ENCODE measurements at places on chromosomes 3 and 15.
A peak's percentile ranks its signal among the peaks of the same experiment; 100 is the strongest.

- no peak for DNase-seq
Measured at GRCh38 chr3:121722411-121722810, 27.1 kb downstream of the GOLGB1 start.

DNA sequence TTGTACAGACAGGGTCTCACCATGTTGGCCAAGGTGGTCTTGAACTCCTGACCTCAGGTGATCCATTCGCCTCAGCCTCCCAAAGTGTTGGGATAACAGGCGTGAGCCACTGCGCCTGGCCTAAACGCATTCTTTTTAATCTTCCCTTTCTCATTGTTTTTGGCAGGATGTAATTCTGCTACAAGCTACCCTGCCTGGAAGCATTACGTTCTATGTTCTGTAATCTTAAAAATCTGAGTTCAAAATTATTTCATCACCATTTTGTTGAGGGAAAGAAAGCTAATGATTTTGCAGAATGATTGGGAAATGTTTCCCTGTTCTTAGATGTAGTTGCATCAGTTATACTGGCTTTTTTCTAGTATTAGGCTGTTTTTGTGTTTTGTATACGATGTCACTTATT lies 71.5 kb downstream of the RGMA start:
- DNase-seq: no peak

DNA sequence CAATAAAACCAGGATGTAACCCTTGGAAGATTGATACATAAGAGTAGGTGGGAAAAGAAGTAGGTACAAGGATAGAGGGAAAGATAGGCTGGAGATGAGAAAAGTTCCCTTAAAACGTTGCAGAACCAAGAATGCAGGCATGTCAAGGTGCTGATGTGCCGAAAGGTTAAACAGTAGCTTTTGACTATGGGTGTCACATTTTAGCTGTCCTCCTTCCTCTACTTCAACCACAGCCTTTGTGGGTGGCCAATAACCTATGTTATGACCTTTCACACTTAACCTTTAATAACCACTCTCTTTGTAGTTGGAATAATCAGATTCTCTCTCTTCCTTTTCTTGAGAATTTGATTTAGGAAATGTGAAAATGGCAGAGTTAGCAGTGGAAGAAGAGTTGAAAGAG lies 184.5 kb upstream of the GAP43 start:
- DNase-seq: no peak

DNA sequence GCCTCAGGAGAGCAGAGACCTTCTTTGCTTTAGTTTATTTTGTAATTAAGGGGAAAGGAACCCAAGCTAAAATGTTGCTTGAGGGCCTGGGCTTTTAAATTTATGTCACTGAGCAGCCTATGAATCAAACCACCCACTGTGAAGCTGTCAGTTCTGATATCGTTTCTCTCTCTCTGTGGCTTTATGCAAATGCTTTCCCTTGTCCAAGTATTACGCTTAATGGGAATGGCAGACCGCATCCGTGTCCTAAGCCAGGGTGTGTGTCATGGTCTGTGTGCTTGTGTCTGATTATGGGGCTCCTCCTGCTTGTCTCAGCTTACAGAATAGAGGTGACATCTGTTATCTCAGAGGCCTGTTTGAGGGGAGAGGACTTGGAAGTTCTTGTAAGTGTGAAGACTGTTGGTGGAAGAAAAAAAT lies 82.4 kb downstream of the EBLN2 start:
- no peak for DNase-seq

DNA sequence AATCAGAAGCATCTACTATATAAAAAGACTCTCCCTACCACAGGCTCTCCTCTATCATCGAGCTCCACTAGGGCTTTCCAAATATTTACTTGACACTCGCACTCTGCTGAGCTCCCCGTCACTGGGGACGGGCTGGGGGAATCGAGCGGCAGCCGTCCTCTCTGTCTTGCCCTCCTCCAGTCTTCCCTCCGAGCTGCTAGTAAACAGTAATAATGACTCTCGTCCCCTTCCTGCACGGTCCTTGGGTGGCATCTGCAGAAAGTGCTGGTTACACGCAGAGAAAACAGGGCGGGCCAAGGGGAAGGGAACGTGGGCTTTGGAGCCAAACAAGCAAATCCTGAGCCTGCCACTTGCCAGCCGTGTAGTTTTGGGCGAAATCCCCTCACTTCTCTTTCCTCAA lies 96.6 kb downstream of the LRIG1 start:
- no peak for DNase-seq

- DNase-seq: no peak
Measured at GRCh38 chr3:59380146-59380545, 330.3 kb upstream of the CFAP20DC start.

- no peak for DNase-seq
Measured at GRCh38 chr3:17088017-17088416, 203.3 kb downstream of the PLCL2 start.

GRCh38 chr3:77535116-77535515 lies 495.2 kb downstream of the ROBO2 start:
- no peak for DNase-seq

- no peak for DNase-seq
Measured at GRCh38 chr3:172560026-172560425, 36.8 kb upstream of the TNFSF10 start.

GRCh38 chr15:41554343-41554742 lies 4.7 kb upstream of the TYRO3 start:
- DNase-seq: no peak

DNA sequence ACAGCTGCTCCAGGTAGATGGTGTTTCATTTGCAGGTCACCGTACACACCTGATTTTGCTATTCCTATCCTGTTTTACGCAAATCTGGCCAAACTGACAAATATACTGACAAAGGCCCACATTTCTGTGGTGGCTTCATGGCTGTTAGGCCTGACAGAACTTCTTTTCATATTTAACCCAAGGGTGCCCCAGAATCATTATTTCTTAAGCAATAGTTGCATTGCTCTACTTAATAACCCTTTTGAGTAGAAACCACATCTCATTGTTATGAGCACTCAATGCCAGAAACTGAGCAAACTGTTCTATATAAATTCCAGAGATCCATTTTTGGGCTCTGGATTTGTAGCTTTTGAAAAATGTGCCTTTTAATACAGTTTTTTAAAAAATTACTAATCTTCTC lies 19.4 kb downstream of the ASTE1 start:
- no peak for DNase-seq

DNA sequence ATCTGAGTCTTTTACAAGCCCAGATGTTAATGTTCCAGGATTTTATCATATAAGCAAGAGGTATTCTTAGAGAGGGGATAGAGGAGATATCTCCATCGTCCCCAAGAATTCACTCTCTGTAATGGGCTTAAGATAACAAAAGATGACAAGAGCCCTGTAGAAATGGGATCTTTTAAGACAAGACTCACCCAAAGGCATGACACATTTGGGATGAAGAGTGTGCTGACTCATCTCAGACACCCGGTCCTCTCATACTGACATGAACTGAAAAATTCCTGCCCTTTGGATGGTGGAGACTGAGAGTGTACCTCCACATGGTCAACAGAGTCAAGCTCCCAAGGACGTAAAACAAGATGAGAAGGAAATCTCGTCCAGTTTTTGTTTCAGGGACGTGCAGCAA lies 11.0 kb downstream of the LEKR1 start:
- no peak for DNase-seq

GRCh38 chr15:79539401-79539800 lies 107.3 kb downstream of the MINAR1 start:
- DNase-seq: no peak

DNA sequence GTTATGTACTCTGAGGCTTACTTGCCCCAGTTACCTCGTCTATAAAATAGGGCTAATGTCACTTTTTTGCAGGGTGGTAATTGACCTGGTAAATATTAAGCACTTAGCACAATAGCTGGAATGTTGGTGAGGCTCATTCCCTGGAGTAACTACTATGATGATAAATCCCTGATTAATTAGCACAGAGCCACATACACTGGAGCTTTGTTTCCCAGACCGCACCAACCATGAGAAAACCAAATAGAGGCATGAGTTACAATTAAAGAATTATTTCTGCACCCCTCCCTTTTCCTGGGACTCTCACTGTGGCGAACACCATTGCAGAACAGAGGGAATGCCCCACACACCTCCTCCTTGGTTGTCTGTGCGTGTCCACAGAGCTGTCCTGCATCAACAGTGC lies 76.6 kb upstream of the CPOX start:
- no peak for DNase-seq

DNA sequence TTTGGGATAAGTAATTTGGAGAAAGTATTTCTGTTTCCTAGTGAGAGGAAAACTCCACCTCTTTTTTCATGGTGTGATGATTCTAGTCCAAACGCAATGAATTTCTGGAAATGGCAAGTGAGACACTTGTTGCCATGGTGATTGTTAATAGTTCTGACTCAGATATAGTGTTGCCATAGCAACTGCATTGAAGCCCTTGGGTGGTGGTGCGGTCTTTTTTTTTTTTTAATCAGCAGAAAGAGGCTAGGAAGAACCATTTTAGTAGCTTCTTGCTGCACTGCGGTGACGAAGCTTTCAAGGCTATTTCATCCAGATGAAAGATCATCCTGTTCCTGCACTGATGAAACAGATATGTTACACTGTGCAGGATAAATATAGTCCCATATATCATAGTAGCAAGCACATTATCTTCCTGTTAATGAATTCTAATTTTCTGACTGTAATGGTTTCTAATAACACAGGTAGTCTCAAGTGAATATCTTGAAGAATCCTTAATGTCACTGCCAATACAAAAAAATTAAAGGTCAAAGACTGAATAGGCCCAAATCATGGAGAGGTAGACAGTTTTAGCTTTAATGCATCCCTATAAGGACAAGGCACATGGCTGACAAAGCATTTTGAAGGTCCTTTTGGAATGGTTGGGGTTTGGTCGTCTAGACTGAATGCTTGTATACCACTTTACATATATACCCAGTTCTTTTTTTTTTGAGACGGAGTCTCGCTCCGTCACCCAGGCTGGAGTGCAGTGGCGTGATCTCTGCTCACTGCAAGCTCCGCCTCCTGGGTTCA lies 125.1 kb upstream of the ZBTB20 start:
- no peak for DNase-seq

DNA sequence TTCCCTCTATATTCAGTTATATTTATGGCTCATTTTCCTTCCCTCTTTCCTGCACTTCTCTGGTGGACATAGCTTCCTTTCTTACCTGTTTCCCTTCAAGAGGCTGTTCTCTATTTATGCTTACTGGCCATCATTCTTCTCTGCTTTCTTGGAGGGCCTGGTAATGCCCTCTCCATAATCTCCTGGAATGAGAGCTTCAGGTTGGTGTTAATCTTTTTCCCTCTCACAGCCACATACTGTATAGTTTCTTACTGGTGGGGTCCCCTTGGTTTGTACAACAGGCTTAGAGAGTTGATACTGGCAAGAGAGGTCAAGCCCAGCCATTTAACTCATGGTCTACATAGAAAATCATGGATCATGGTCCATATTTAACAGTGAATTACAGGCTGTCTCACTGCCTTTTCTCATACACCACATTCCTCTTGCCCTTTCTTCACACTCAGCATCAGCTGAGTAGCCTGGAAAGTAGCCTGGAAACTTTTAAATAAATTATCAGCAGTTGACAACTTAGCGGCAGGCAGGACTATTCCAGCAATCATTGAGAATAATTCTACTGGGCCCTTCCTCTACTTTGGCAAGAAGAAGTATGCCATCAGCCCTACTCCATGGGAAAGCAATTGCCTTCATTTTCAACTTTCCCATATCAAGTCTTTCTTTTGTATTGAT lies 38.0 kb upstream of the DPH6 start:
- DNase-seq: no peak

GRCh38 chr3:72582211-72582878 lies 265.9 kb downstream of the SHQ1 start:
- DNase-seq: no peak

GRCh38 chr15:51234176-51234927 lies 104.0 kb downstream of the CYP19A1 start:
- DNase-seq: no peak

DNA sequence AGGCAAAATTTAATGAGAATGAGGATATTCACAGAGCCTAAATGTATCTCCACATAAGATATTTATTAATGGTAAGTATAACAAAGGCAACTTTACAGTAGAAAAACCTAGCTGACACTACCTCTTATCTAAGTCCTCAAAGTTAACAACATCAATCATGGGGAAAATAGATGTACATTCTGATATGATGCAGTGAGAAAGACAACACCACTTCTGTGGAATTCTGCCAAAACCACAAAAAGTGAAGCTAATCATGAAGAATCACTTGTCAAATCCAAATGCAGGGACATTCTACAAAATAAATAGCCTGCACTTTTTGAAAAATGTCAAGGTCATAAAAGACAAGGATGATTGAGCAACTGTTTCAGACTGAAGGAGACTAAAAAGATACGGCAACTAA lies 27.5 kb upstream of the EOMES start:
- DNase-seq: no peak

GRCh38 chr3:195544634-195545033 lies 1.5 kb upstream of the PPP1R2 start:
- DNase-seq: no peak

GRCh38 chr3:172171396-172172075 lies 132.2 kb downstream of the FNDC3B start:
- DNase-seq: no peak

- no peak for DNase-seq
Measured at GRCh38 chr3:73056845-73057150, 4.7 kb upstream of the EBLN2 start.

DNA sequence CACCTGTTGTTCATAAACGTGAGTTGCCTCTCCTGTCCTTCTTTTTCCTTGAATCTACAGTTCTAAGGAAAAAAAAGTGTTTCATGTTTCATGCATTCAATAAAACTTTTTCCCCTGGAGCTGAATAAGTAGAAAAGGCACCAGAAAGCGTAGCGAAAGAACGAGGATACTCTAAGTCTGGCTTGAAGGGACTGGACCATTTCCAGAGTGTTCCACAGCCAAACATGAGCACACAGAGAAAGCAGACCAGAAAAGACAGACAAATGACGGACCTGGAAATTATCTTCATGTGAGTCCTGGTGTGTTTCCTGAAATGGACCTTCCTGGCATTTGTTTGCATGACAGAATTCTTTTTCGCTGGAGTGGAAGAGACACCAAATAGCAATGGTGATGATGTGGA lies 204.7 kb downstream of the SV2B start:
- no peak for DNase-seq

DNA sequence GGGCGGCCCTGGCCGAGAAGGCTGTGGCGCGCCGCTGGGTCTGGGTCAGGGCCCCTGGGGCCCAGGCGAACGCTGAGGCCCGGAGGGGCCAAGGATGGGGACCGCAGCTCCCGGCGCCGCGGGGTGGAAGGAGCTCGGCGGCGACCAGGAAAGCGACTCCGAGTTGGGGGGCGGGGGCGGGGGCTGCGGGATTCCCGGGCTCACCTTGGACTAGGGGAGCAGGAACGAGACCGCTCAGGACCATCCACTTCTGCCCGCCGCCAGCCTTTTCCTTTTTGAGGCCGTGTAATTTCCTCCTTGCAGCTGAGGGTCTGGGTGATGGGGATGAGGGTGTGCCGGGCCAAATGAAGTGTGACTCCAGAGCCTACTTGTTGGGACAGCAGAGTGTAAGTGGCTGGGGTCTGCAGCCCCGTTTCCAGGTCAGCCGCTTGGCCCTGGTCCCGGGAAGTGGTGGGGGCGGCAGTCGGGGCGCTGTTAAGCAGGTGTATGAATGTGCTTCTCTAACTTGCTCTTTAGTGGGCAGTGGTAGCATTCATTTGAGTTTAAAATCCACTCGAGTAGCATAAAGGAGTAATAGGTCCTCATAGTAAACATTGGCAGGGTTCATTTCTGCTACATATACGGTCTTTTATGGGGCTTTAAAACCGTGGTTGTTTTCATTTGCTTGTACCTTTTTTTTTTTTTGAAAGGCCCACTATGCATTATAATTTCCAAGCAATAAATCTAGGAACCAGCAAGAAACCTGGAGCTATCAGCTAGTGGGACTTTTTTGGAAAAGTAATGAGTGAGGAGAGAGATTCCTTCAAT lies 717 bp downstream of the PXK start:
- DNase-seq: peak; percentile 10

GRCh38 chr3:116188231-116188785 lies 257.0 kb downstream of the LSAMP start:
- no peak for DNase-seq
